Activated CD4-positive, CD25-positive, alpha-beta regulatory T cell treated with anti-CD3 and anti-CD28 coated beads, Interleukin-2, amount 50 U/mL, for 16 hours (primary cell): ENCODE measurements at places on chromosomes 5 and 9.

- DNase-seq, result no peak
Measured at GRCh38 chr5:134851307-134851923, 5.6 kb downstream of the C5orf24 start.

GRCh38 chr9:86545090-86545489 lies 190.9 kb upstream of the TUT7 start:
- no peak for DNase-seq

GRCh38 chr9:97938081-97938644 lies at the start of gene HEMGN:
HEMGN (minus strand) TSS chr9:97938172; CDS start chr9:97938136, 36 bp downstream.
- DNase-seq, result no peak

DNA sequence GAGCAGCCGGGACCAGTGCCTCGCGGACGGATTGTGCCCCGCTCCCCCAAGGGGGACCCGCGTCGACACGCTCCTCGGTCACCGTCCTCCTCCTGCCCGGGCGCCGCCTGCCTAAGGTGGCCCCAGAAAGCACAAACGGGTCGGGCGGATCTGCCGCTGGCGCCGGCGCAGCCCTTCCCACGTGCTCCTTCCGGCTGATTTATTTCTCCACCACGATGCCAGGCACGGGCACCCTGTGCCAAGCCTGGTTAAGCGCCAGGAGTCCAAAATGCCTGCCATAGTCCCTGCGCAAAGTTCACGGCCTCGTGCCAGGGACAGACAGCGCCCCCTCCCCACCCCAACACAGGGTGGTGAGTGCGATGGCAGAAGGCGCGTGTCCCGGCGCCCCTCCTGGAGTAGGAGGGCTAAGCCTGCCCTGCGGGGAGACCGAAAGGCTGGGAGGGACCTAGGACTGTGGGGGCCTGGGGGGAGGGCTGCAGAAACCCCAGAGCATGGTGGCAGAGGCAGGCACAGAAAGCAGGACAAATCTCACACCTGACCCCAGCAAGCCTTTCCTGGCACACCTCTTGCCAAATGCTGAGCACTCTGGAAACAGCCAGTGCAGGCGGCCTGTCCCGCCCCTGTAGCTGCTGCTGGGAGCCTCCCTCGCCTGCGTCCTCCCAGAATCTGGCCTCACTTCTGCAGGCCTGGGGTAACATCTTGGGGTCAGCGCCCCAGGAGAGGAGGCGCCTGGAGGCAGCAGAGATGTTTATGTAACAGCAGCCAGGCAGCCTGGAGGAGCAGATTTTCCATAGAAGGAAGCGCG lies 1.1 kb upstream of the NOTCH1 start:
- DNase-seq, result no peak

GRCh38 chr5:157731272-157732129 lies at the start of gene THG1L:
THG1L (plus strand) TSS chr5:157731420; CDS start chr5:157731441, 21 bp downstream.
- DNase-seq, result peak; percentile 95

- no peak for DNase-seq
Measured at GRCh38 chr5:141701360-141702119, 19.5 kb upstream of the ARAP3 start.

GRCh38 chr5:164002628-164003027 lies 497.2 kb downstream of the MAT2B start:
- no peak for DNase-seq

DNA sequence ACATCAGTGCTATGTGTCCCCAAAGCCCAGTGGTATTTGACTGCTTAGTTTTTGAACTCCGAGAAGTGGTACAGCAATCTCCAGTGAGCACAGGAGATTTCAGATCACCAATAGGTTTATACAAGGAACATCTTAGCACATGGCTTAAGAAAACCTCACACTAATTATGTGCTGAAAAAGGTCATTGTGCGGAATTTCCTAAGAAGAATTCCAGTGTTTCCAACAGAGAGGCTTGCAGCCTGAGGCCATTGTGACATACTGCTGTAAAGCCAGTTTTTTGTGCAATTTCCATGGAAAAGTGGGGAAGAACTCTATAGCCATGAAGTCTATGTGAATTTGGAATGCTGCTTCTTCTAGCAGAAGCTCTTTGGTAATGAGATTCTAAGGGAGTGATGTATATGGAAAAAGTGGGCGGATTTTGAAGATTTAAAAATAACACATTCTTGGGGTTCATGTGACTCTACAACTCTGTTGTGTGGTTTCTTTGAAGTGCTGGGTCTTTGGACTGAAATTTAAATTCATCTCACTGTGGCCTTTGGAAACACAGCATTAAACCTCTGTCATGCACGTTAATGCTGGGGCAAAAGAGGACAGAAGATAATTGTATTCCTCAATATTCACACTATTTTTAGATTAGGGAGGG lies 110.5 kb upstream of the CD180 start:
- DNase-seq, result no peak

DNA sequence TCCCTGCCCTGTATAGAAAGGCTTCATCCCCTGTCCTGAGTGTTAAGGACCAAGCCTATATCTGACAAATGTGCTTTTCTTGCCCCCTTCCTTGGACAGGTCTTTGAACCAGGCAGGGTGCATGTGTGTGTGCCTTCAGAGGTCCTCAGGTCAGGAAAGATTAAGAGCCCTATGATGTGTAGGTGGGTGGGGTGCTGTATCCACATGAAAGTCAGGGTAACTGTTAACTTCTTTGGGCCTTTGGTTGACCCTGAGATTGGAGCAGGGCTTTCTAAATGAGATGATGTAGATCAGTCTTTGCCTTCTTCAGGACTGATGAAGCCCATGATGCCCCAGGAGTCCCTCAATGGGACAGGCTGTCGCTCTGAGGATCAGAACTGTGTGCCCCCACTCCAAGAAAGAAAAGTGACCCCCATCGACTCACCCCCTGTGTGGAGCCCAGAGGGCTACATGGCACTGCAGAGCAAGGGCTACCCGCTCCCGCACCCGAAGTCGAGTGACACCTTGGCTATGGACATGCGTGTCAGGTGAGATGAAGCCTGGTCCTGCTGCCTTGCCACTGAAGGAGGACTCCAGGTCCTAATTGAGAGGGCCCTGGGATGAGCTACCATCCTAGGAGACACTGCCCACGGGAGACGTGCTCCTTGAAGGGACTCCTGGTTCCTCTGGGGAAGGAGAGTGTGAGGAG lies 29.4 kb upstream of the POMT1 start:
- DNase-seq, result no peak

- DNase-seq, result no peak
Measured at GRCh38 chr9:91089405-91090129, 272.2 kb downstream of the AUH start.

- DNase-seq, result no peak
Measured at GRCh38 chr5:35659556-35659955, 41.9 kb downstream of the SPEF2 start.

GRCh38 chr5:76393035-76393680 lies 9.9 kb upstream of the IQGAP2 start:
- DNase-seq, result no peak

DNA sequence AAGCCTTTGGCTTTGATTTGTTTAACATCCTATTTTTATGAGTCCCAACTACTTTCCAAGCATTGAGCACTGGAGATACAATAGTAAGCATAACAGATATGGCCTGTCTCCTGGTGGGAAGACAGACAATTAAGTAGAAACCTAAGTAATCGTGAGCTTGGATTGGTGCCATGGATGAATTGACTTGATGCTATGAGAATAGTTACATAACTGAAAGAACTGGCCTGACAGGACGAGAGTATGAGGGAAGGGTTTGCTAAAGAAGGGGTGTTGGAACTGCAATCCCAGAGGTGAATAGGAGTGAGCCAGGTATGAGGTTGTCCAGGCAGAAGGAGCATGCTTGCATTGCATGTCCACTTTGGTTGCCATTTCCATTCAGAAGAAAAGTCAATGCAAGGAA lies 52.4 kb downstream of the GPR21 start:
- no peak for DNase-seq

DNA sequence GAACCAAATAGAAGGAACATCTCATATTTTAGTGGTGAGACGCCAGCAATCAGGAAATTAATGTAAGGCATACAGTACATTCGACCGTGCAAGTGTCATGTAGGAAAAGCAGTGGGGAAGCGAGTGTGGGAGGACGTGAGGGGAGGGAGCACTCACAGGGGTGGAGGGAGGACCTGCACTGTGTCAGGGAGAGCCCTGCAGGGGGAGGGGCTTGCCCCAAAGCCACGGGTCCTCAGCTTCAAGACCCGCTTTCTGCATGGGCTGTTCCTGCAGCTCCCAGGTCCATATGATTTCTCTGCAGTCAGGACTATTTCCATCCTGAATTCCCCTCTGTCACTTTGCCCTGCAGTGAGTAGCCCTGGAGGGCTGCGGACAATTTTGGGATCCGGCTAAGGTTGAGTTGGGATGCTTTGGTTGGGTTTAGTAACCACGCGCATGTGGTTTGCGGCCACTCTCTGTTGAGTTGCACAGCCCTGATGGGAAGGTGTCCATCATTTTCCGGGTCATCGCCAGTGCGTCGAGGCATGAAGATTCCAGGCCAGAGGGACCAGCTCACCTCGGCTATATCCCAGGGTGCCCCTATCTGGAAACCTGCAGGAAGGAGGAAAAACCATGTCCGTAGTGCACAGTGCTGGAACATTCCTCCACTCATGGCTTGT lies 61.9 kb downstream of the IRX1 start:
- DNase-seq, result no peak

- no peak for DNase-seq
Measured at GRCh38 chr5:13477118-13477737, 467.3 kb downstream of the DNAH5 start.

DNA sequence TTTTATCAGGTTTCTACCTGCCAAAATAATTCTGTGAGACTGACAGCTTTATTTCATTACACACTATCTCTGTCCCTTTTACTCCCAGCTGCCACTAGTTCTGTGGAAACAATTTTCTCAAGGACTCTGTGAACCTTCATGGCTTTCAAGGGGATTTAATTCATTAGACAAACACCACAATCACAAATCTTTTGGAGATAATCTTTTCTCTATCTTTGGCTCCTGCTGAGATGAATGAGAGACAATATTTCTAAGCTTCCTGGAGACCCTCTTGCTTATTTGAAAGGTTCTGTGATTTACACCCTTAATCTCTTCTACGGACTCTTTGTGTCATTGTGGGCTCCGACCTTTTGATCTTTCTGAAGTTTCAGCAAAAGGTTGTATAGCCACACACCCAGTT lies 222.6 kb downstream of the PRDM9 start:
- no peak for DNase-seq

DNA sequence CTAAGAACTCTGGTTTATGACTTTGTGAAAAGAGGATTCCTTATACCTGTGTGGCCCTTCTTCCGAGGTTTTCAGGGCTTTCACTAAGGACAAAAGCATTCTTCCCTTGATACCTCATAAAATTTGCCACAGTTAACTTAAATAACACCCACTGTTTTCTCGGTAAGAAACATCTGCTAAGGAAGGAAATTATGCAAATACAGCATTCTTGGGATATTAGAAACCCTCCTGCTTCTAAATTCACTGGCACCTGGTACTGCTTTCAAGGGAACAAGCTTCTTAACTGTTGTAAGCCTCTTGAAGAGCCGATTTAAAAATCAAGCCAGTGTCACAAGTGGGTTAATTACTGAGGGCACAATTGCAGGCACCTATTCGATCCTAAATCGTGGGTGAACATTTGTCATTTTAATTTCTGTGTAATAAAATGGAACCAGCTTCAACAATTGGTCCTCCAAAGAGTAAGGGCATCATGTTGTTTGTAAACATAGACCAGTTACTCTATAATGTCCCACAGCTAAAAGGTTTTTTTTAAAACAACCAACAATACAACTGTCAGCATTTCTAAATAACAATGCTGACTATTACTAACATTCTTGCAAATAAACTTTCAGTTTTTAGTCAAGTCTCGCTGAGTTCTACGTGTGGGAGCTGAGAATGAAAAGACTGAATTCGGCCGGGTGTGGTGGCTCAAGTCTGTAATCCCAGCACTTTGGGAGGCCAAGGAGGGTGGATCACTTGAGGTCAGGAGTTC lies 26.6 kb downstream of the AK3 start:
- DNase-seq, result no peak

GRCh38 chr5:56167519-56167918 lies 65.6 kb downstream of the ANKRD55 start:
- DNase-seq, result no peak

GRCh38 chr9:2338777-2339365 lies 282.7 kb upstream of the VLDLR start:
- no peak for DNase-seq

GRCh38 chr5:54628050-54628449 lies 110.5 kb downstream of the SNX18 start:
- DNase-seq, result no peak

GRCh38 chr5:154491941-154492340 lies 13.9 kb upstream of the HAND1 start:
- no peak for DNase-seq

DNA sequence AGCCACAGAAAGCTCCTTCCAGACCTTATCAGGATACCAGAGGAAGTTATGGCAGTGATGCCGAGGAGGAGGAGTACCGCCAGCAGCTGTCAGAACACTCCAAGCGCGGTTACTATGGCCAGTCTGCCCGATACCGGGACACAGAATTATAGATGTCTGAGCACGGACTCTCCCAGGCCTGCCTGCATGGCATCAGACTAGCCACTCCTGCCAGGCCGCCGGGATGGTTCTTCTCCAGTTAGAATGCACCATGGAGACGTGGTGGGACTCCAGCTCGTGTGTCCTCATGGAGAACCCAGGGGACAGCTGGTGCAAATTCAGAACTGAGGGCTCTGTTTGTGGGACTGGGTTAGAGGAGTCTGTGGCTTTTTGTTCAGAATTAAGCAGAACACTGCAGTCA lies 70.8 kb upstream of the ENTREP1 start:
- no peak for DNase-seq

GRCh38 chr5:67679184-67679841 lies 482.7 kb upstream of the CD180 start:
- no peak for DNase-seq

DNA sequence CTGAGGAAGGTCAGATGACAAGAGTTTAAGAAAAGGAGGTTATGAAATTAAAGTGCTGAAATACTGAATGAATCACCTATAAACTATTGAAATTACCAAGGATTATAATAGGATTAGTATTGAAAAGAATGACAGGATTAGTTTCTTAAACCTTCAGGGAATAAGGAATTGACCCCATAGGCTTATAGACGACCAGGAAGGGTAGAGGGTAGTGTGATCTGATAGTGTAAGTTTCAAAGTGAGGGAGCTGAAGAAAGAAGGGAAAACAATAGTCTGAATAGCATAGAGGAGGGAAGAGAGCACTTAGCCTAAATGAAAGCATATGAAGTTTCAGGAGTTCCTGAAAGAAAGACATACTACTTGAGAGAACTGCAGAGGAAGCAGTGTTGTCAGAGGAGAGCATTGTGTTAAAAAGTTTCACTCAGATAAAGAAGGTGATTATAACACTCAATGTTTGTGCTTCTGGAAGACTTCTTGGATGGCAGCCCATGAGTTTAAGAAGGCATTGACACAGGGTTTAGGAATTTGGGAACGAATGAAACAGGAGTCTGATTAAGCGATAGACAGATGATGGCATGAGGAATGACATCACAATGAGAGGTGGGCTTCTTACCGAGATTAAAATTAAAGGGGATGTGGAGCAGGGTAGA lies 557.9 kb upstream of the GRAMD2B start:
- no peak for DNase-seq

GRCh38 chr5:81751836-81752643 lies 1.1 kb upstream of the SSBP2 start:
- DNase-seq, result no peak

- DNase-seq, result no peak
Measured at GRCh38 chr9:4464911-4465513, 25.3 kb upstream of the SLC1A1 start.

GRCh38 chr9:132505991-132506655 lies 76.3 kb upstream of the BARHL1 start:
- no peak for DNase-seq
